Stimulated activated CD8-positive, alpha-beta memory T cell treated with anti-CD3 and anti-CD28 coated beads, Interleukin-2, amount 100 ng/mL, for 1 hour (primary cell): ENCODE measurements at places on chromosomes 2 and 18.

- no peak for DNase-seq
These were observed 21.0 kb downstream of the ZAP70 start for GRCh38 chr2:97734061-97735051.

- no peak for DNase-seq
These were observed 225.7 kb downstream of the ACKR3 start for GRCh38 chr2:236795169-236795860.

GRCh38 chr2:239021651-239022436, 174.0 kb downstream of the TWIST2 start:
- no peak for DNase-seq

- no peak for DNase-seq
These were observed 62.4 kb upstream of the LTBP1 start for GRCh38 chr2:32884346-32884745.

DNA sequence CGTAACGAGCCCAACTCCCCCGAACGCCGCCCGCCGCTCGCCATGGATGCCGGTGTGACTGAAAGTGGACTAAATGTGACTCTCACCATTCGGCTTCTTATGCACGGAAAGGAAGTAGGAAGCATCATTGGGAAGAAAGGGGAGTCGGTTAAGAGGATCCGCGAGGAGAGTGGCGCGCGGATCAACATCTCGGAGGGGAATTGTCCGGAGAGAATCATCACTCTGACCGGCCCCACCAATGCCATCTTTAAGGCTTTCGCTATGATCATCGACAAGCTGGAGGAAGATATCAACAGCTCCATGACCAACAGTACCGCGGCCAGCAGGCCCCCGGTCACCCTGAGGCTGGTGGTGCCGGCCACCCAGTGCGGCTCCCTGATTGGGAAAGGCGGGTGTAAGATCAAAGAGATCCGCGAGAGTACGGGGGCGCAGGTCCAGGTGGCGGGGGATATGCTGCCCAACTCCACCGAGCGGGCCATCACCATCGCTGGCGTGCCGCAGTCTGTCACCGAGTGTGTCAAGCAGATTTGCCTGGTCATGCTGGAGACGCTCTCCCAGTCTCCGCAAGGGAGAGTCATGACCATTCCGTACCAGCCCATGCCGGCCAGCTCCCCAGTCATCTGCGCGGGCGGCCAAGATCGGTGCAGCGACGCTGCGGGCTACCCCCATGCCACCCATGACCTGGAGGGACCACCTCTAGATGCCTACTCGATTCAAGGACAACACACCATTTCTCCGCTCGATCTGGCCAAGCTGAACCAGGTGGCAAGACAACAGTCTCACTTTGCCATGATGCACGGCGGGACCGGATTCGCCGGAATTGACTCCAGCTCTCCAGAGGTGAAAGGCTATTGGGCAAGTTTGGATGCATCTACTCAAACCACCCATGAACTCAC, 673 bp downstream of the PCBP1 start:
- DNase-seq, result no peak

- DNase-seq, result no peak
These were observed 108.9 kb downstream of the MGAT5 start for GRCh38 chr2:134362740-134363139.

GRCh38 chr2:62991605-62992004, 59.0 kb upstream of the OTX1 start:
- DNase-seq, result no peak

- no peak for DNase-seq
These were observed 166.0 kb upstream of the STK17B start for GRCh38 chr2:196337208-196337953.

DNA sequence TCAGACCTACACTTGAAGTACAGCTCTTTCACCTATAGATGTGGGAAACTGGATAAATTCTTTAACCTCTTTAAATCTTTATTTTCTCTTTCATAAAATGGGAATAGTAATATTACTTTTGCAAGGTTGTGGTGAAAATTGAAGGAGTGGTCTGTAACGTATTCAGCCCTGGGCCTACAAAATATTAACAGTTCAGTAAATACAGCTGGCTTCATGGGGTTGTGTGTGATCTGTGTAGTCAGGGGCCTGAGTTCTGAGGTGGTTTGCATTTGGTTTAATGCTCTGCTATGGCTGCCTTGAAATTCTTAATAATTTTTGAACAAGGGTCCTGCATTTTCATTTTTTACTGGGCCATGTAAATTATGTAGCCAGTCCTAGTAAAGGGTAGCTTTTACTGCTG, 16.8 kb upstream of the EML6 start:
- no peak for DNase-seq

GRCh38 chr18:52313213-52313612, 26.8 kb upstream of the DCC start:
- DNase-seq, result no peak

GRCh38 chr2:10356439-10356811, 53.7 kb downstream of the HPCAL1 start:
- DNase-seq, result no peak

DNA sequence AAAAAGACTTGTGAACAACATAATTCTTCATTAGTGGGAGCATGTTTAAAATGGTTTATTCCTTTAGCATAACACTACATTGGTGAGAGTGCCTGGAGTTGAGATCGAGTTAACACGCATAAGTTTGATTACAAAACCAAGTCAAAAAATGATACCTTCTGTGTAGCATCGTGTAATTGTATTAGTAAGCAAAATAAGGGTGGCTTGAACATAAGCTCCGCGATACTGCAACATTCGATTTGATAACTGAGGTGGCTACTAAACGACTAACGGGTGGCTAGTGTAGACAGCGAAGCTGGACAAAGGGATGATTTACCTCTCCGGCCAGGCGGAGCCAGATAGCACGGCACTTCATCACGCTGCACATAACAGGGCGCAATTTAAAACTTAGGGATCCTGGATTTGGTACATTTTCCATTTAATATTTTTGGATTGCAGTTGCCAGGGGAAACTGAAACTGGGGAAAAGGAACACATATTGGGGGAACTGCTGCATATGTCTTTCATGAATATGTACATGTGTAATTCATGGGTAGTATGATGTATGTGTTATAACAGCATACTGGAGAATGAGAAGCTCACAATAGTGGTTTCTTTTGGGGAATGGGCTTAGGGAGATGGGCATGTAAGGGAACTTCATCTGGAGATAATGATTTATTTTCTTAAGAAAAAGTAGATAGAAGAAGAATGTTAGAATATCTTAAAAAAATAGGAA, 36.4 kb upstream of the TOGARAM2 start:
- no peak for DNase-seq

DNA sequence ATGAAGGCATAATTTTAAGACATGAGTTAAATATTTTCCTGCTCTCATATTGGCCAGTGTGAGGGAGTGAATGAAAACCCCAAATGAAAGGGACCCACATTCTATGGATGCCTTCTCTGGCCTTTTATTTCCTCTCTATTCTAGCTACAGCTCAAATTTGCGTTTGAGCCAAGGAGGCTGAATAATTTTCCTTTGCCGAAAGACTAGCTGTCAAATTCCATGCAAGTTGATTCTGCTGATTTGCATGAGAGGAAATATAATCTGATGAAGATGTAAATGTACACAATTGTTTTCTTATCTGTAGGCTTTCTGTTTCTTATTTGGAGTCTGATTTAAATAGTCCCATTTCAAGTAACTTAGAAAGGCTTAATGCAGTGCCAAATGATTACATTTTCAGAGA, 438.4 kb upstream of the SPRED2 start:
- no peak for DNase-seq

- no peak for DNase-seq
These were observed 249.1 kb upstream of the SALL3 start for GRCh38 chr18:78730546-78730945.

DNA sequence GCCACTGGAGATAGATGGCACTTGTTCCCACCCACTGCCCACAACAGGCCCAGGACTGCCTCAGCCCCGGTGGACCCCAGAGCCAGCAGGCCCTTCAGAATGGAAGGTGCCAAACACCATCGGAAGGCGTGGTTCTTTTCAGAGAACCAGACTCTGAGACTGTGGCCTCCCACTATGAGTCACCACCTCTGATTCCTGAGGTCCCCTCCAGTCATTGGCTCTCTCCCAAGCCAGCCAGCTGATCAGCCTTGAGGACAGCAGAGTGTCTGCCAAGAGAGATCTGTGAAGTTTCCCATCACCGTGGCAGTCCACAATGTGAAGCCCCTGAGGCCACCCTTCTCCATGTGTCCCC, 10.4 kb upstream of the MAP3K2 start:
- no peak for DNase-seq

DNA sequence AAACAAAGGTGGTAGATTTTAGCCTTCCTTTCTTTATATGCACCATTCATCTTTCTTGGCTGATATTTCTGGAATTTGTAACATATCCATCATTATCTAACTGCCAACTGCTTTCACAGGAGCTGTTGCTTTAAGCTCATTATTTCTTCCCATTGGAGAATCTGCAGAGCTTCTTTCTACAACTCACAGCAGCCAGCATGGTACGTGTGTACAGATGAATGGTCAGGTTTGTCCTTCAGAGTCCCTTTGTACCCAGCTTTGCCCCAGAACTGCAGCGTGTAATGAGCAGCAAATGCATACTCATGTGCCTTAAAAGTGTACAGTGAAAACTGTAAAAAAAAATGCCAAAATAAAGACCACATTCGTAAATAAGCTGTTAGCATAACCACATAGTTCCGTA, 260.9 kb downstream of the FIGN start:
- no peak for DNase-seq

- no peak for DNase-seq
These were observed 16.1 kb upstream of the XDH start for GRCh38 chr2:31430439-31431165.

- DNase-seq, result peak; percentile 4
These were observed 580 bp downstream of the NEDD4L start for GRCh38 chr18:58044370-58045241.
